ENCODE measurements at places on chromosomes 13 and 19.

DNA sequence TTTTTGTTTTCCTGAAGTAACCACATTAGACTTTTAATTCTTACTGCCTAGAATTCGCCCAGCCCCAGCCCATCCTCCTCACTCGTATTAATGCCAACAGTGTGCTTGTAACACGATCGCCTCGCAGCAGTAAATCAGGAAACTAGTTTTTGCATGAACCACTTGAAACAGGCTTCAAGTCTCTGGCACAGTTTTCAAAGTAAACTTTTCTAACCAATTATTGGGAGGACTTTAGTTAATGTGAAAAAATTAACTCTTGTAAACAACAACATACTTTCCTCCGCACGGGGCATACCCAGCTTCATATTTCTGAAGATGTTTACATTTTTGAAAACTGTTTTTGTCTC lies 39.2 kb downstream of the TNFRSF19 start:
- DNase-seq, result peak; percentile 90

DNA sequence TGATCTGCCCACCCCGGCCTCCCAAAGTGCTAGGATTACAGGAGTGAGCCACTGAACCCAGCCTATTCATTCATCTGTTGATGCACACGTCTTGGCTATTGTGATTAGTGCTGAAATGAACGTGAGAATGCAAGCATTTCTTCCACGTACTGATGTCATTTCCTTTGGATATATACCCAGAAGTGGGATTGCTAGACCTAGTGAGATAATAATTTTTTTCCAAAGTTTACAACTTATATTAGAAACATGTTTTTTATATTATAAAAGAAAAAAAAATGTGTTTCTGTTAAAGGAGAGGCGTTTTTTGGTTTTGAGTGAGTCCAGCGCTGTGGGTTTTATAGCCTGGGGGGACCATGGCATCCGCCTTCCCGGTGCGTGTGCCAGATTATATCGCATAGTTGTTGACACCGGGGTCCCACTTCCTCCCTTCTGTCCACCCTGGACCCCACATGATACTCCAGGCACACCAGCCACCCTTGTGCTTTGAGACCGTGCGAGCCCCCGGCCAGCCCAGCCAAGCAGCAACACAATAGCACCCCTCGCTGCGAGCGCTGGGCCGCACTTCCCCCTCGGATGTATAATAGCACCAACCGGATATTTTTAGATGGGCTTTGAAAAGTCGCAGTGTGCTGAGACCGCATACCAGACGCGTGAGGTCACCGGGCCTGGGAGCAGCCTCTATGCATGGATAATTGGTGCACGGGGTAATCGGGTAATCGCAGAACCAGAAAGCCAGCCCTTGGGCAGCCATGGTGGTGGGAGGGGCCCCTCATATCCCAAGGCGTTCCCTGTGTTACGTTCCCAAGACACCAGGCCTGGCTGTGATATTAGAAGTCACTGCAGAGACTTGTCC lies 59.6 kb downstream of the MYO9B start:
- peak; percentile 97 for DNase-seq

- DNase-seq, result no peak
Measured at GRCh38 chr13:73943965-73944233, 190.3 kb downstream of the KLF12 start.

- DNase-seq, result no peak
Measured at GRCh38 chr19:44303320-44303719, 1.5 kb downstream of the ZNF235 start.

Data from skin of body (tissue), 3 donors.